ENCODE measurements at places on chromosomes 4 and X.
A peak's percentile ranks its signal among the peaks of the same experiment; 100 is the strongest.

DNA sequence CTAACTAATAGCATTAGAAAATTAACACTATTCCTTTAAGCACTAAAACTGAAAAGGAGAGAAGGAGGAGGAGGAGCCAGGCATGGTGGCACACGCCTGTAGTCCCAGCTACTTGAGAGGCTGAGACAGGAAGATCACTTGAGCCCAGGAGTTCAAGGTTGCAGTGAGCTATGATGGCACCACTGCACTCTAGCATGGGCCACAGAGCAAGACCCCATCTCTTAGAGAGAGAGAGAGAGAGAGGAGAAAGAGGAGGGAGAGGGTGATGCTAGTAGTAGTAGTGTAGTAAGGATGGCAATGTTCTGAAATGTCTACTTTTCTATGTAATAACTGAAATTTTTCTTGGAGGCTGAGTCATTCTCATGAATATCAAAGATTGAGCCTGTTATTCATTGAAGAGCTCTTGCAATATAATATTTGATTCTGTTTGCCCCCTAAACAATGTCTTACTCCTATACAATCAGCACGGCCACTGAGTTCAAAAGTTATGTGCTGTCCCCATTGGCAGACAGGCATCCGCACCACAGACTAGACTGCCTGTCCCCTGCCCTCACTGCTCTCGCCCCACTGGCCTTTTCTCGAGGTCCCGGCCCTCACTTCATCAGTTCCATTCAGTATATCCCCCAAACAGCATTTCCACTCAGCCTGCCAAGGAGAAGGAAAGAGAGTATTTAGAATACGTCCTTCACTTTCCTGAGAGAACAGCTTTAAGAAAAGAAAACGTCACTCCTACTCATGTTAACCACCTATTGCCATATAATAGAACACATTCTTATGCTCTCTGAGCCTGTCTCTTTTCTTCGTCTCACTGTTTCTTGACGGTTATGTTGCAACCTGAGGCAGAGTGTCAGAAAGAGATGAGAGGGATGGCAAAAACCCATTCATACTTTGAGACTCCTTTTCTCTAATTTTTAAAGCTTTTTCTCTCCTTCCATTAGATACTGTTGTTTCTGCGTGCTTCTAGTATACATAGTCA lies 238.1 kb downstream of the PALLD start:
- no peak for DNase-seq

- no peak for DNase-seq
Measured at GRCh38 chrX:120290107-120290506, 21.2 kb downstream of the TMEM255A start.

- DNase-seq: no peak
Measured at GRCh38 chr4:14336656-14337055, 665.6 kb upstream of the CPEB2 start.

GRCh38 chrX:124260845-124261244 lies 71.6 kb upstream of the TEX13D start:
- DNase-seq: no peak

DNA sequence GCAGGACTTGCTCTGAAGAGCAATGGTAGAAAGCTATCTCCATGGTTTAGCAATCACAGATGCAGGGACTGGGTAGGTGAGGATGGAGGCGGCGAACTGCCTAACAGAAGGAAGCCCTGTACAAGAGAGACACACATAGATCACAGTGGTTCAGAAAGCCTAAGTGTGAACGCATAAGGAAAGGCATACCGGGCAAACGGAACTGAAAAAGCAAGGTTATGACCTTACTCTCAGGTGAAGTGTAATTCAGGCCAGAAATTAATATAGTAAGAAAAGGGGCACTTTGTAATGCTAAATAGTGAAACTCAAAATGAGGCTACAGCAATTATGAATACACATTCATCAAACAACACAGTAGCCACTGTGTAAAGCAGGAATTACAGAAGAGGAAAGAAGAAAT lies 126.6 kb downstream of the PALLD start:
- DNase-seq: no peak

DNA sequence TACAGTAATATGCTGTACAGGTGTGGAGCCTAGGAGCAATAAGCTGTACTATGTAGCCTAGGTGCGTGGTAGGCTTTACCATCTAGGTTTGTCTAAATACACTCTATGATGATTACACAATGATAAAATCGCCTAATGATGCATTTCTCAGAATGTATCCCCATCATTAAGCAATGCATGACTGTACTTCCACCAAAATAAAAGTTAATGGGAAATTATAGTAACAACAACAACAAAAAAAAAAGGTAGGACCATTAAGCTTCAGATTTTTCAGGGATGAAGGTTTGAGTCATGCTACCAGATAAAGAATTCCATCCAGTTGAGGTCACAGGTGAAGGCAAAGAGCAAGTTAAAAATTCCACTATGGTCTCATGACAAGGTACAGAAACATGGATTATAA lies 68.2 kb downstream of the MAGEA10 start:
- no peak for DNase-seq

- no peak for DNase-seq
Measured at GRCh38 chr4:91212211-91212610, 1085.0 kb downstream of the CCSER1 start.

- no peak for DNase-seq
Measured at GRCh38 chr4:28772066-28772465, 1911.4 kb downstream of the STIM2 start.

GRCh38 chr4:174423257-174423944 lies 98.9 kb downstream of the HPGD start:
- DNase-seq: no peak

- no peak for DNase-seq
Measured at GRCh38 chr4:84484236-84484635, 14.9 kb downstream of the NKX6-1 start.

GRCh38 chrX:108359806-108360602 lies 78.2 kb downstream of the COL4A6 start:
- no peak for DNase-seq

- no peak for DNase-seq
Measured at GRCh38 chrX:9279234-9279544, 185.7 kb upstream of the TBL1X start.

- DNase-seq: no peak
Measured at GRCh38 chrX:110563282-110563681, 204.6 kb downstream of the RTL9 start.

- DNase-seq: no peak
Measured at GRCh38 chr4:143406523-143406922, 69.8 kb downstream of the GAB1 start.

GRCh38 chr4:59223292-59223941 lies 1976.7 kb upstream of the ADGRL3 start:
- DNase-seq: peak; percentile 1

GRCh38 chr4:99467887-99468286 lies 32.7 kb upstream of the ADH7 start:
- peak; percentile 62 for DNase-seq

GRCh38 chr4:38078590-38079421 lies 118.6 kb downstream of the PTTG2 start:
- no peak for DNase-seq

- DNase-seq: no peak
Measured at GRCh38 chrX:10819973-10820372, 199.6 kb upstream of the MID1 start.

- DNase-seq: no peak
Measured at GRCh38 chr4:101171747-101172146, 175.6 kb downstream of the PPP3CA start.

Data from NCI-H526 (cell line).